Fibroblast of mammary gland (primary cell): ENCODE measurements at places on chromosomes 3 and 15.

- DNase-seq, result no peak
Measured at GRCh38 chr15:86942285-86942684, 862.6 kb downstream of the AGBL1 start.

DNA sequence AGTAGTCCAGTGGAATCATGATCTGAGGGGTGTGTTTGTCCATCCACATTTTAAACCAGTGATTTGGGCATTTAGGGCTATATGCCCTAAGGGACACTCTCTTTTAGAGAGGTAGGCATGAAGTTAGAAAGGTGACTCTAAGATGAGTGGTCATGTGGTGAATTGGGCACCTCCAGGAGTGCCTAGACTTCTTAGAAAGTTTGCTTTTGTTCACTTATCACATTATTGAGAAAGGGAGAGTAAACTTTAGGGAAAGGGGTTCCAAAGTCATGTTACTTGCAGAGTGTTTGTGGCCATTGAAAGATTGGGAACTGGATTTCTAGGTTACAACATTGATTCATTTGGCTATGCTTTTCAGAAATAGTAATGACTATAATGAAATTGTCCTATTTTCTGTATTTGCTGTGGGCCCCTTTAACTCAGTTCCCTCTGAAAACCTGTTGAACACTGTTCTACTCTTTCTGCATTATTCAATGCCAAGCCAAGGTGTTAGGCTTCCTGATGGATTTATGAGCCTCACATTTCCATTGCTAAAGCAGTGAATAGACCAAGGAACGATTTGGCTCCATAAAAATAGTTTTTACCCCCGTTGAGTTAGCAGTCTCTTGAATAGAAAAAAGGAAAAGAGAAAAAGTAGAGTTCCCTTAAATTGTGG, 169.3 kb downstream of the PTPRG start:
- no peak for DNase-seq

DNA sequence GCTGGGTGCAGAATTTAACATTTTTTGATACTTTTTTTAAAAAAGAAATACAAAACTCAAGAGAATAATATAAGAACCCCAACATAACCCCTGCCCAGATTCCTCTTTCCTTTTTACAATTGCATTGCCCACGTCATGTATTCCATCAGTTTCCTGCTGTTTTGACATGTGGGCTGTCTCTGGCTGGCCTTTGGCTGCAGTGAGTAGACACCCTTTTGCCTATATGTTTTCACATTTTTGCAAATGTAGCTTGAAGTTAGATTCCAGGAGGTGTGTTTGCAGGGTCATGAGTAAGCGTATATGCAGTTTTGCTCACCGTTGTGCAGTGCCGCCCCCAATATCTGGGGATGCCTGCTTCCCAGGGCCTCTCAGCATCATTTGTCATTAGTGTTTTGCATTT, 28.0 kb upstream of the ATP10A start:
- no peak for DNase-seq

DNA sequence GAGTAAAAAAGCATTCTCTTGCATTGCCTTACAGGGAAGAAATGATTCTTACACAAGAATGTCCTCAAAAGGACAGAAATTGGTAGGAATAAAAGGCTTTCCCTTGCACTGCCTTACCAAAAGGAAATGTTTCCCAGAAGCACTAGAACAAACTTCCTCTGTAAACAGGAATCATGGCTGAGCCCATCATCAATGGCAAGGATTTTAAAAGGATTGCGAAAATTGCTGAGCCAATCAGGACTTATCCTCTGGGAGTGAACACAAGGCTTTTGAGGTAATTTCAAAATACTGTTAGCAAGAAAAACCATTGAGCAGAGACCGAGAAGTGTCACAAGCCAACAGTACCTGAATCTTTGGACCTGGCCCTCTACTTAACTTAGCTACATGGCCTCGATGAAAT, 897.3 kb downstream of the ROBO1 start:
- DNase-seq, result no peak

- DNase-seq, result no peak
Measured at GRCh38 chr15:89054873-89055272, 33.4 kb upstream of the ABHD2 start.

DNA sequence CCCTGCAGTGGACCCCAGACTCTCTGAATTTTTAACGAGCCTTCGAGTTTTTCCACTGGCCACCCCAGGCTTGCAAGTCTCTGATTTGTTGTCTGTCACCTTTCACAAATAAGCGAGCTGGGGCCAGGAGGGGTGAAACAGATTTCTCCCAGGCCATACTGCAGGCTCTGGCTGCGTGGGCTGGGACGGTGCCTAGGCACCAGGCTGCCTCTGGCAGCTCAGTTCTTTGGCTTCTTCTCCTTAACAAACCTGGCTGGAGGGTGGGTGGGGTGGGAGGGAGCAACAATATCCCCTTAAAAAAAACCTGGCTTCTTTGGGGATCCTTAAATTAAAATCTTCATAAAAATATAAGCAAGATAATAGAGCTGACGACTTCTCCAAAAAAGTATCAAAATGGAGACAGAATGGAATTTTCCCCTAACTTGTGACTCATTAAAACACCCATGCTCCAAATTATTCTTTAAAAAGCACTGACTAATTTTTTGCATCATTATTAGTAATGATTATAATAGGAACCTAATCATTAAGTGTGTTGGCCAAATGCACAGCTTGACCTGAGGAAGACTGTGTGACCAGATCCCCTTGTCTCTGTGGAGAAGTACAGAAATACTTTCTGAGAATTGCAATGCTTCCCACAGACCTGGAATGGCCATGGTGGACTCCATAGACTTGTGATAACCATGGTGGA, 84.1 kb downstream of the SNRK start:
- no peak for DNase-seq
